ENCODE measurements at places on chromosomes 16 and 17.
A peak's percentile ranks its signal among the peaks of the same experiment; 100 is the strongest.

GRCh38 chr17:17417718-17418181 is 59.0 kb upstream of the MED9 start:
- no peak for DNase-seq

DNA sequence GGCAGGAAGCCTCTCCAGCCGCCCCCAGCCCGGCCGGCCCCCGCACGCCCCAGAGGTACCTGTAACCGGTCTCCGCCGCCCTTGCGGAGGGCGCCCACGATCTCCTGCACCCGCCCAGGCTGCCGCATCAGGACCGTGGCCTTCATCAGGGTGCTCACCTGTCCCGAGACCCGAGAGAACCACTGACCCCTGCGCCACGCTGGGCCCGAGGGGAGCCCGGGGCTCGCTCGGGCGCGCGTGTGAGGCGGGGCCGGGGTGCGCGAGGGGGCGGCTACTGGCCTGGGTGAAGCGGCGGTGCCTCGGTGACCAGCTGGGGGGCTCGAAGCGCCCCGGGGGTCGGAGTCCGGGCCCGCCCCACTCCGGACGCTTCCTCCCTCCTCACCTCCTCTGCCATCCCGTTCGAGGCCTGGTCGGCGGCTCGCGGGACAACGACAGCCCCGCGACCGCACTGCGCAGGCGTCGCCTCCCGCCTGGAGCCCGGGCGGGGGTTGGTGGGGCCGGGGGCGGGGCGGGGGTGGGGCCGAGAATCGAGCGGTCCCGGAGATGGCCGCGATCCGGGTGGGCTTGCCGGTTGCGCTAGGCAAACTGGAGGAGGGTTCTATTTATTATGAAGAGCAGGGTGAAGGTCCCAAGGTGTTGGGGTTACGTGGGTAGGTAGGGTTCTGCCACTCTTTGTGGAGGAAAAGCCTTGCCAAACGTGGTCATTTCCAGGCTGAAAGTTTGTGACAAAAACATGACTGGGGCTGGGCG is at the start of gene NT5C3B:
NT5C3B (minus strand) TSS at position 433 of the 750 bp plus-strand sequence; CDS start at position 394, 39 bp downstream.
- no peak for DNase-seq

GRCh38 chr16:75798714-75799113 is 72.4 kb upstream of the CPHXL start:
- no peak for DNase-seq

DNA sequence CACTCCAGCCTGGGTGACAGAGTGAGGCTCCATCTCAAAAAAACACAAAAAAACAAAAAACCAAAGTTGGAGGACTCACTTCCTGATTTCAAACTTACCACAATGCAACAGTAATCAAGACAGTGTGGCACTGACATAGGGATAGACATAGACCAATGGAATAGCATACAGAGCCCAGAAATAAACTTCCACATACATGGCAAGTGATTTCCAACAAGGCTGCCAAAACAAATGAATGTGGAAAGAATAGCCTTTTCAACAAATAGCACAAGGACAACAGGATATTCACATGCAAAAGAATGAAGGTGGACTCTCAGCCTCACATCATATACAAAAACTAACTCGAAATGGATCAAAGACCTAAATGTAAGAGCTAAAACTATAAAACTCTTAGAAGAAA is 36.8 kb upstream of the RASD1 start:
- DNase-seq = no peak

DNA sequence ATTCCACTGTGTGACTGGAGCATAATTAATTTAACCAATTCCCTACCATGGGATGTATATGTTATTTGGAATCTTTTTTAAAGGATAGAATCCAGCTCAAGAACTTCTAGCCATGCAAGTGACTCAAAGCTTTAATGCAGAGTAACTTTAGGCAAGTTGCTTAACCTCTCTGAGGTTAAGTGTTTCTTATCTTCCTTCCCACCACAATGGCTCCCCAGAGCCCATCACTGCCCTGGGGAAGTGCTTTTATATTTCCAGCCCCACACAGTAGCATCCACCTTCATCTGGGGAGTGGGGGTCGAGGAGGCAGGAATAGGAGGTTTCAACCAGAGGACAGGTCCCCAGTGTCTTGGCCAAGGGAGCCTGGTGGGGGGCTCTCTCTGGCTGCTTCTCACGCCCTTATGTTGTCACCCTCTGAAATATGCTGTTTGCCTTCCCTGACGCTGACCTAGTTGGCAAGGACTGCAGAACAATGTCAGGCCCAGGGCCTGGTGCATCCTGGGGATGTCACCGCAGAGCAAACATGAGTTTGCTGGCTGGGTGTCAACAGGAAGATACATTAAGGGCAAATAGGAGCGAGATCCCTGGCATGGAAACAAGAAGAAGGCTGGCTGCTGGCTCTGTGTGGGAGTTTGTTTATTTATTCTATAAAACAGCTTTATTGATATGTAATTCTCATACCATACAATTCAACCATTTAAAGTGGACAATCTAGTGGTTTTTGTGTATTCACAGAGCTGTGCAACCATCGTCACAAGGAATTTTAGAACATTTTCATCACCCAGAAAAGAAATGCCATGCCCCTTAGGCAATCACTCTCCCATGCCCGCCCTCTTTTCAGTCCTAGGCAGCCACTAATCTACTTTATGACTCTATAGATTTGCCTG is 46.6 kb upstream of the WSB1 start:
- peak; percentile 70 for DNase-seq

- no peak for DNase-seq
These were observed 274.6 kb upstream of the HSBP1 start for GRCh38 chr16:83533193-83533592.

- DNase-seq = no peak
These were observed 611 bp upstream of the ANKRD40 start for GRCh38 chr17:50708050-50709000.

DNA sequence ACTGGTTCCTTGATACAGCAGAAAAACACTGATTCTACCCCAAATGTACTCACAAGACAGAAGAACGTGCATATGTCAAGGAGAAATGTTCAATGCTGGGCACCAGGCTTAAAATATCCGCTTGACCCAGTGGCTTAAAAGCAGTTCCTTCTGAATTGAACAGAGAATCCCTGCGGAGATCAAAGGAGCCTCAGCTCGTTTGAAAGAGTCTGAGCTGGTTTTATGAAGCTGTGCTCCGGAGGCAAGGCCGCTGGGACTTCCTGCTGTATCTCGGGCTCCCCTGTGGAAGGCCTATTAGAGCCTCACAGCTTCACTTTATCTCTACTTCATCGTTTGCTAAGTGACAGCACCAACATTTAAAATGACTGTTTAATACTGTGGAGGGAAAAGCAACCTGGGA is 2.2 kb downstream of the LMF1 start:
- peak; percentile 18 for DNase-seq

All from smooth muscle cell of the brain vasculature (primary cell).